ENCODE measurements at places on chromosomes 2 and 18. TPM values are rescaled to one million over a fixed set of nuclear protein-coding genes. Genes with fewer than 3 reads are reported as not detected.

GRCh38 chr2:132980304-132980703 is 310.3 kb upstream of the LYPD1 start:
- no peak overlapping the region for H3K4me3 ChIP-seq
- H3K27ac ChIP-seq: no peak overlapping the region
- no peak for DNase-seq

DNA sequence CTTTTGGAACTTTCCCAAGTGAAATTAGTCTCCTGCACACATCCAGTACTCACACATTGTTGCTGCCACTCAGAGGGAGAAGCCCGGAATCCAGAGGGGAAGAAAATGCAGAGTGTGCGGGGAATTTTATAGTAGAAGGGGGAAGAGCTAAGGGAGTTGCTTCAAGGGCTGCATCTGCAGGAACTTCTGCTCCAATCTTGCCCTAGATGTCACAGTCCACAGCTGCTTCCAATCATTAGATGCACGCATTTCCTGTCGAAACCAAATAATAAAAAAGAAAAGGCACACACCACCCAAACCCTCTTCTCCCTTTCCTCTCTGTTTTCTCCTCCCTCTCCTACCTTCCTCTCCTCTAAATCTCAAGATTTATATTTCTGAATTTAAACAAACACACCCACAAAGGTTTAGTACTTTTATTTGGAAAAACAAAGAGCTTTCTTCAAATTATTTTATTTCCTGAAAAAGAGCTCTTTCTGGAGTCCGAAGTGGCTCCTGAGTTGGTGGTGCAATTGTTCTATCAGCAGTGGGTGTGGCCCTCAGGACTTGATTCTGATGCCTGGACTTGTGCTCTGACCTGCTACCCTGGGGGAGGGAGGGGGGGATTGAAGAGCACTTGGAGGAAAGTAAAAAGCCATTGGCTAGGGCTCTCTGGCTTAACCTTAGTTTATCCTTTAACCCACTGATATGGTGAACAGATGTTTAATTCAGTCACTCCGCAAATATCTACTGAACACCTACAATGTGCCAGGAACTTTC is 72.0 kb downstream of the KCNE4 start:
- no peaks in the 10 kb centered on the region for H3K4me1 ChIP-seq
- no peaks in the 10 kb centered on the region for H3K36me3 ChIP-seq
- H3K27ac ChIP-seq: no peak overlapping the region
- H3K27me3 ChIP-seq: no peaks in the 10 kb centered on the region
- H3K4me3 ChIP-seq: no peak overlapping the region

ITPRIPL1 gene
- polyA plus RNA-seq: 10.0 TPM

DNA sequence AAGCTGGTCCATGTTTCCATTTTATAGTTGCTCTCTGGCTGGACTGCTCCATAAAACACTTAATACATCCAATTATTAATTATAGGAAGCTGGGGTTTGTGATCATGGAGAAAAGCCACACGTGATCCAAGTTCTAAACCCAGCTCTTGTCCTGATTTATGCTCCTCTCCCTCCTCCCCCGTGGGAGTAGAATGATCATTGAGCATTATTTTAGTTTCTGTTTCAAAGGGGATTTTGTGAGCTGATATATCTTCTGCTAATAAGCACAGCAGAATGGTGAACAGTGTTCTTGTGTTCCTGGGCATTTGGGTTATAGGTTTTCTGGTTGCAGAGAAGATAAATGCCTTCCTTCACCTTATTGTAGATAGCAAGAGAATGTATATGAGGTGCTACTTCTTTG is 135.7 kb upstream of the TMEM200C start:
- H3K4me3 ChIP-seq: no peak overlapping the region
- no peaks in the 10 kb centered on the region for H3K4me1 ChIP-seq
- H3K27me3 ChIP-seq: no peaks in the 10 kb centered on the region
- no peaks in the 10 kb centered on the region for H3K36me3 ChIP-seq
- no peak overlapping the region for H3K27ac ChIP-seq

GRCh38 chr2:135030826-135031225 is 16.4 kb downstream of the MAP3K19 start:
- no peak overlapping the region for H3K27ac ChIP-seq
- DNase-seq: no peak
- H3K36me3 ChIP-seq: no peaks in the 10 kb centered on the region
- no peaks in the 10 kb centered on the region for H3K27me3 ChIP-seq

HTR2B gene
- 0.10 TPM for polyA plus RNA-seq

DNA sequence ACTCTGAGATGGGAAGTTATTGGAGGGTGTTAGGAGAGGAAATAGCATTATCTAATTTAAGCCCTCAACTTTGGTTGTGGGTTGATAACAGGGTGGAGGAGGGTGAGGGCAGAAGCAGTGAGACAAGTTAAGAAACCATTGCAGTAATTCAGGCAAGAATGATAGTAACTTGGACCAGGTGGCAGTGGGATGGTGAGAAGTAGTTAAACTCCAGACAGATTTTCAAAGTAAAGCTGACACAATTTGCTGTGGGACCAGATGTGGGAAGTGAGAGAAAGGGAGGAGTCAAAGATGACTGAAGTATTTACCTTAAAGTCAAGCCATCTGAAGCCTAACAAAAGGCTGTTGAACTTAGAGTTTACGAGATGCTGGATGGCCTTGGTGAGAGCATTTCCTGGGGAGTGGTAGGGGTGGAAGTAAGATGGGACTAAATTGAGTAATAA is 163.2 kb upstream of the KLF7 start:
- H3K27me3 ChIP-seq: no peaks in the 10 kb centered on the region
- DNase-seq: no peak
- H3K4me3 ChIP-seq: no peak overlapping the region
- peaks cover 16% of the 10 kb centered on the region for H3K4me1 ChIP-seq

CDH2 gene
- polyA plus RNA-seq: not detected
